Cerebellum (tissue), 4 donors: ENCODE measurements at places on chromosomes 1 and 21.

DNA sequence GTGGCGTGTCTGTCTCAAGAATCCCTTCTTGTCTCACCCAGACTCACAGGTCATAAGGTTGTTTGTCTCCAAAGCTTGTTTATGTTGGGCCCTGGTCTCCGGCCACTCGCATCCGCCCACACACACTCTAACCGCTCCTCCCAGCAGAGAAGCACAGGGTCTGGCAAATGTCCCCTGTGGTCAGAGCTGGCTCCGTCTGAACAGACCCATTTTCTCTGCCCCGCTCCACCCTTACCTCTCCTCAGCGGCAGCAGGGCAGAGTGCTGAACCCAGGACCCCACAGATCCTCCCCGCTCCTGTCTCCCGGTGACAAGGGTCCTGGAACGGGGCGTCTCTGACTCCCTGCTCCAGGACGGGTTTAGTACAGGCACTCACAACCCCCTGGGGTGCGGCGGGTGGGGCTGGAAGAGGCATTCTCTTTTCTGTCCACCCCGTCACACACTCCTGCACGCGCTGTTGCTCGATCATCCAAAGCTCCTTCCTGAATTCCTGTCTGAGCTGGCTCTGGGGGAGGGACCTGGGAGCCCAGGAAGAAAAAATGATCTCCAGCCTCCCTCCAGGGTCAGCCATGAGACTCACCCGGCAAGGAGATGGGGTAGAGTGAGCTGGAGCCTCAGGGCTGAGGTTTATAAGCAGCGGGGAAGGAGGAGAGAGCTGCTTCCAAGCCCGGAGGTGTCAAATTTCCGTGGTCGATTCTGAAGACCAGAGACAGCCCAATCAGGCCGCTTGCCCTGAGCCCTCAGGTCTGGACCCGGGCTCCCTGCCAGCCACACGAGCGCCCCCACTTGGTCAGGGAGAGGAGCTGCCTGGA is at the start of gene S100A13:
Gene S100A13, minus strand, starts transcription at position 602 of the 811 bp plus-strand sequence. CDS start 1,033 bp downstream, outside the sequence.
- DNase-seq, result peak; percentile 63

- DNase-seq, result no peak
These were observed 120.4 kb upstream of the FGGY start for GRCh38 chr1:59176471-59176870.

- no peak for DNase-seq
These were observed 191.8 kb upstream of the DPYD start for GRCh38 chr1:98112626-98113025.

- DNase-seq, result no peak
These were observed 45.0 kb downstream of the KIAA0040 start for GRCh38 chr1:175147569-175147968.

DNA sequence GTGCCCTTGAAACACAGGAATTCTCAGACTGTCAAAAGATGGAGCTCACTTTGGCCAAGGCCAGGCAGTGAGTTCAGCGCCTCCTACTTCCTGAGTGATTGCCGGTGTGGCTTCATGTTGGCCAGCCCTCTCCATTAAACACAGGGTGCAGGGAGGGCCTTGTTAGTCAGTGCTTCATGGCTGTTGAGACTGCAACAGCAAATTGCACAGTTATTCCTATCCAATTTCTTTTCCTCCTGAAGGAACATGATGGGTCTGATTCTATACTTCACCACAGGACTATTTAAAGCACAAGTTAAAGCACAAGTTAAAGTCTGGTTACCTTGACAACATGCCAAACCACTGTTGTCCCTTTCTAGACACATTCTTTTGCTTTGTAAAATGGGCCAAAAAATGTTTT is 156.6 kb downstream of the SIPA1L2 start:
- DNase-seq, result no peak

- no peak for DNase-seq
These were observed 880.6 kb downstream of the BRINP3 start for GRCh38 chr1:189597083-189597482.

DNA sequence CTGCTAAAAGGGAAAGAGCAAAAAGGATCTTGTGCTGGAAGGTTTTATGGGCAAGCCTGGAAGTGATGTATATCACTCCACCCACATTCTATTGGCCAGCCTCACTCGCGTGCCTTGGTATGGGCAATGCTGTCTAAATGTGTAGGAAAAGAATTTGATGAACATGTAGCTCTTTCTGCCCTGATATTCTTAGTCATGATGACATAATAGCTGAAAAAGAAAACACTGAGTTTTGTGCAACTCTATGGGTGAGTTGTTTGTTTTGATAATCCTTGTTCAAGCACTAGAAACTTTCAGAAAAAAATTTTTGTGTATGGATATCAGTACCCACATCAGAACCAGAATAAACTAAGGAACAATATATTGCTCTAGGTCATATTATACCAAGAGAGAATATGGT is 231.5 kb upstream of the ST6GALNAC5 start:
- no peak for DNase-seq

GRCh38 chr21:31752352-31752751 is 20.4 kb upstream of the SCAF4 start:
- DNase-seq, result no peak

DNA sequence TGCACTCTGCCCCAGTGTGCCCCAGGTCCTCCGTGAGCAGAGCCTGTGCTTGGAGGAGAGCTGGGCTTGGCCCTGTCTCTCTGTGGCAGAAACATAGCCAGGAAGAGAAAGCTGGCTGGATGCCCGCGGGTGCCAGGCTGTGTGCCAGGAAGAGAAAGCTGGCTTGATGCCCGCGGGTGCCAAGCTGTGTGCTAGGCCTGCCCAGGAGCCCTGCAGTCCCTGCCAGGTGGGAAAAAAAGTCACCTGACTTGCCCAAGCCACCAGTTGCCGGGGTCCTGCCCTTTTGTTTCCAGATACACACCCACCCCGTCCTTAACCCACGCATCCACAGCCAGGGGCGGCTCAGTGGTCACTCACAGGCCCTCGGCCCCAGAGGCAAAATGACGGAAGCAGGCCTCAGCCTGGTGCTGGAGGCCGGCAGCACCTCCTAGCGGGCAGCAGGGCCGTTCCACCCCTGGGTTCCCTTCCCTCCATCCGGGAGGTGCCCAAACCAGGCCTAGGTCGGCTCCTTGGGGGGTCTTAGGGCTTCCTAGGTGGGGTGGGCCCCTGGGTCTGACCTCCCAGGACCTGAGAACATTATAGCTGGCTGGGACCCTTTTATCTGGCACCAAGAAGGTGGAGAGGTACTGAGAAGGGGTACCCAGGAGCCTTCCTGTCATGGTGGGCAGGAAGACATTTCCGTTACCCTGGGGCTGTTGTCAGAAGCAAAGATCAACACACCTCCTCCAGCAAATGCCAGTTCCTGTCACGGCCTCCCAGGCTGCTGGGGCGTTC is 9.1 kb downstream of the ITGB2 start:
- peak; percentile 92 for DNase-seq

- DNase-seq, result no peak
These were observed 41.3 kb downstream of the TRPM2 start for GRCh38 chr21:44394733-44395132.

DNA sequence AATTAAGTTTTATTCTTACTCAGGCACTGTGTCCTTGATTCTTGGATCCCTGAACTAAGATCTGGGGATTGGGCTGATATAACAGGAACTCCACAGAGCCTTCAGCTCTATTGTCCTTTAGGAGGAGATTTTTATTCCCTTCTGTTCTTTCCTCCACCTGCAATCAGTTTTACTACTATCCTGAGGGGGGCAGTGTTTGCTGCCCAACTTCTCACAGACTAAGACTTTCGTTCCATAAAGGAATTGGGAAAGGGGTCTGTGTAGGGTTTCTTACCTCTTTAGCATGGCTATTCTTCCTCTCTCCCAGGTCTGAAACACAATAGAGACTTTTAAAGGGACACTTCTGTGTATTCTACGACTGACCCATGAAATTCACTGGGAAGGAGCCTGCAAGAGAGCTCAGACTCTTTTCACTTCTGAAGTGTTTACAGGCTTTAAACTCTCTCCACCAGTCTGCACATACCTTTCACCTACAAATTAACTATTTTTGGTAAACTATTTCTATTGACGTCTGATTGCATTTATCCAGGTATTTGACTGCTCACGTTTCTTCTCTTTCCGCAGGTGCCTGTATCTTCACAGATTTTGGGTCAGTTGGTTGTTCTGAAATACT is 103.3 kb upstream of the DEPDC1 start:
- DNase-seq, result no peak

DNA sequence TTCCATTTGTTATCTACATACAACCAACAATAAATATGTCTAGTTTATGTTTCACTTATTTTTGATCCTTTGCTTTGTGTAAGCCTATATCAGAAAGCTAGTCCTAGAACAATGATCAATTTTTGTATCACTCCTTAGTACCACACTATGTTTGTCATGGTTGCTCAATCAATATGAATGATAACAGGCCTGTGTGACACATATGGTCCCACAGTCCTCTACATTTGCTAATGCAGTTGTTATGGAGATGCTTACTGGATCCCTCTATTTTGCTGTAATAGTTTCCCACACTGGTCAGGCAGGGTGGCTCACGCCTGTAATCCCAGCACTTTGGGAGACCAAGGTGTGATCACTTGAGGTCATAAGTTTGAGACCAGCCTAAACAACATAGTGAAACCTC is 59.1 kb downstream of the ERO1B start:
- no peak for DNase-seq

DNA sequence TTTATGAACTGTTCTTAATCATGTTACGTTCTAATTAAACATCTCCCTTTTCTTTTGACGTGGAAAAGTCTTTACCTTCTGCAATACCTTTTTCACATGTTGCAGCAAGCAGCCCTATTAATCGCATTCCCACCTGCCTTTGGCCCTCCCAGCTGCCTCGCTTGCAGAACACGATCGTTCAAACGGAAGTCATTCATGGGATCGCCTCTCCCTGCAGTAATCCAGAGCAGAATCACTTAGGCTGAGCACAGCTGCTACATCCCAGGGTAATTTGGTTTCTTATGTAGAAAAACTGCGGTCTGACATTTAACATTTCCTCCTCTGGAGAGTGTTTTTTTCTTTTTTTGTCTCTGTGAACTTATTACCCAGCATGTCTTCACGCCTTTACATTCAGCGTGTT is 206.3 kb downstream of the KIF26B start:
- DNase-seq, result no peak

DNA sequence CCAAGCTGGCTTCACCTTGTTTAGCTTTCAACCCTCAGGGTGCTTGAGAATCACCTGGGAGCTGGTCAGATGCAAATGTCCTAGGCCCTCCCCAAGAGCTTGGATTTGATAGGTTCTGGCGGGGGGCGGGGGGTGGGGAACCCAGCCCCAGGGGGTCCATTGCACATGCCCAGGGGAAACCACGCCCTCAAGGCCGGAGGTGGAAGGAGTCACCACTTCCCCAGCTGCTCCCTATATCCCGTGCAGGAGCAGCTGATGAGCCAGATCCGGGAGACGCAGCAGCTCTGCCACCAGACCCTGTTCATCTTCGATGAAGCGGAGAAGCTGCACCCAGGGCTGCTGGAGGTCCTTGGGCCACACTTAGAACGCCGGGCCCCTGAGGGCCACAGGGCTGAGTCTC is 5.8 kb downstream of the TOR3A start:
- no peak for DNase-seq

DNA sequence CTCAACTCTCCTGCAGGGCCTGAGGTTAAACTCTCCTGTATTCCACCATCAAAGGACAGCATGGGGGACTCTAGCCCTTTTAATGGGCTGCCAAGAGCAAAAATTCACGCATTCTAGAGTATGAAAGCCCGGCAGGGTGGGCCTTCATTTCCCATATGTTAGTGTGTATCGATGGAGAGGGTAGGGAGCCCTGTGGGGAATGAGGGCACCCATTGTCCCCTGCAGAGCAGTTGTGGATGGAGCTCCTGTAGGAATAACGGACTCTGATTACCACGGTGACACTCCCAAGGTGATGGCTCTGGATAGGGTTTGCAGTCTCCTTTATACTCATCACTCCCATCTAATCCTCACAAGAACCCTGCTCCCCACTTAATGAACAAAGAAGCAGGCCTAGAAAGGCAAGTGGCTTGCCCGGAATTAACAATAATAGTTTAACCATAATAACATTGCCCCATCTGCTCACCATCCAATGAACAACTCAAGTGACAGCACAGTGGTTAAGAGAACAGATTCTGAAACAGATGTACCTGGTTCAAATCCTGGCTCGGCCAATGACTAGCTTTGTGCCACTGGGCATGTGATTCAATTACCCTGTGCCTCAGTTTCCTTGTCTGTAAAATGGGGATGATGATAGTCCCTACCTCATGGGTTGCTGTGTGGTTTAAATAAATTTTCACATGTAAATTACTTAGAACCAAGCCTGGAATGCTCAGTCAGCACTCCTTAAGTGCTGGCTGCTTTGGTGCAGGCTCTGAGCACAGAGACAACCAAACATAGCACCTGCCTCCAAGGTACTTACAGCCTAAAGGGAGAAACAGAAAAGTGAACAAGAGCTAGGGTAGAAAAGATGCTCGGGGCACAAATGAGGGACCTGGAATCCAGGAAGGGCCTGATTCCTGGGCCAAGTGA is 29.0 kb downstream of the HIVEP3 start:
- no peak for DNase-seq

DNA sequence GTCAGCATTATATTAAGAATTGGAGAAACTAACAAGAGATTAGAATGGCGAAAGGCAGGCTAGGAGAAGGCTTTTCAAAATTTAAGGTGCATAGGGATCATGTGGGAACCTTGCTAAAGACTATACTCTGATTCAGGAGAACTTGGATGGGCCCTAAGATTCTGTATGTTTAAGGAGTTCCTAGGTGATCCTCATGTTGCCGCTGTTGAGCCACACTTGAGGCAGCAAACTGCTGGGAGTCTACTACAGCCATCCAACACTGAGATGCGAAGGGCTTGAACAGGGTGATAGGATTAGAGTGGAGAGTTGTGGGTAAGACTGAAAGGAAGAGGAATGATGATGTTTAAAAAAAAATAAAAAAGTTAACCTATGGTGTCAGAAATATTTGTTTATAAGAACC is 1013.2 kb downstream of the MRPL39 start:
- no peak for DNase-seq

- no peak for DNase-seq
These were observed 141.4 kb upstream of the BEND5 start for GRCh38 chr1:48917901-48918603.

DNA sequence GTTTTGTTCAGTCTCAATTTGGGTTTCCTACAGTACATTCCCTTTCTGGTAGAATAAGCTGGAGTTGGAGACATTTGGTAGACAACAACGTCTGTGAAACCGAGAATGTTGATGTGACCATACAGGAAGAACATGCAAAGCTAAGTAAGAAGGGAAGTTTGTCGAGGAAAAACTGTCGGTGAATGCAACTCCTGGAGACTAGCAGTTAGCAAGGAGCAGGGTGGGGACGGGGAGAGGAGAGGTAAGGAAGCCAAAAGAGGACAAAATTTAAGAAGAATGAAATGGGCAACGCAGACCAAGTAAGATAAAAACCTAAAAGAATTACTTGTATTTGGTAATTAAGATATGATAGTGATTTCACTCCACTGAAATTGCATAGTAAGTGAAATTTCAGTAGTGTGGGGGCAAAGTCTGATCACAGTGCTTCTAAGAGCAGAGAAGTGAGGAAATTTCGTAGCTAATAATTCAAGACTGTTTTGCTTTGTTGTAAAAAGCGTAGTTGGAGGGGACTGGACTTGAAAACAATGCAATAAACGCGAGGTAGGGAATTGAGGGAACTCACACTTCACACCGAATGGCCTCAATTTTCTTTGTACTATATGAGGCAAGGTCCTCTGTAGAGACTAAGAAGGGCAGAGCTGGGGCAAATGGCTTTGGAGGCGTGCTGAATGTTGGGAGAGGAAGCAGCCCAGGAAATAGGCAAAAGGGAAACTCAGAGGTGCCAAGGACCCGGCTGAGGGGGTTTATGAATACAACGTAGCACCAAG is 787 bp upstream of the GIPC2 start:
- no peak for DNase-seq

- DNase-seq, result no peak
These were observed 13.8 kb downstream of the SLC35E2B start for GRCh38 chr1:1678581-1679380.
